ENCODE measurements at places on chromosomes 1 and 21. TPM values are rescaled to one million over a fixed set of nuclear protein-coding genes. Genes with fewer than 3 reads are reported as not detected.

Gene PUSL1
- total RNA-seq, result 59.9 TPM

Gene ADAMTSL4
- total RNA-seq, result 0.46 TPM

Gene FAM151A
- total RNA-seq, result not detected

Gene PTPRF
- total RNA-seq, result 297 TPM

Gene CSMD2
- 0.48 TPM for total RNA-seq

Gene OSBPL9
- total RNA-seq, result 85.1 TPM

Gene CFAP74
- not detected for total RNA-seq

Gene CCDC27
- not detected for total RNA-seq

Gene ALDH9A1
- total RNA-seq, result 46.8 TPM

Gene VPS72
- 83.4 TPM for total RNA-seq

Gene BGLAP
- total RNA-seq, result not detected

Gene SPOCD1
- 29.4 TPM for total RNA-seq

Gene MYOM3
- total RNA-seq, result 7.9 TPM

Gene CYP2J2
- total RNA-seq, result 1.9 TPM

GRCh38 chr1:63116016-63116415 is 206.4 kb upstream of the FOXD3 start:
- no peak for DNase-seq

- no peak for DNase-seq
Measured at GRCh38 chr1:169072945-169073725, 33.4 kb upstream of the ATP1B1 start.

- no peak for DNase-seq
Measured at GRCh38 chr1:225253173-225253572, 174.7 kb downstream of the LBR start.

DNA sequence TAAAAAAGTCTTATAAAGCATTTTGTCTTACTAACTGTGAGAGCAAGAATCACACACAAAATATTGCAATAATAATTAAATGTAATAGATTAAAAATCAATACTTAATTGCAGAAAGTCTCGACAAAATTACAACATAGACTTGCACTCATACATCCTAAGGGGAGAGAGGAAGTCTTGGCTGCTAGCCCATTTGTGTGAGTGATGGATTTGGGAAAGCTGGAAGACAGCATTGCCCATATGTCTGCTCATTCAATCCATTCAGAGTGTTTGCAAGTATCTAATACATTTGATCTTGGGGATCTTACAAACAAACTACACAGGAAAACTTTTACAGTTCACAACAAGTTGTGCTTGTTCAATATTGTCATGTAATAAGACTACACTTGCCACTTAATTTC is 140.5 kb downstream of the COL11A1 start:
- DNase-seq, result no peak

DNA sequence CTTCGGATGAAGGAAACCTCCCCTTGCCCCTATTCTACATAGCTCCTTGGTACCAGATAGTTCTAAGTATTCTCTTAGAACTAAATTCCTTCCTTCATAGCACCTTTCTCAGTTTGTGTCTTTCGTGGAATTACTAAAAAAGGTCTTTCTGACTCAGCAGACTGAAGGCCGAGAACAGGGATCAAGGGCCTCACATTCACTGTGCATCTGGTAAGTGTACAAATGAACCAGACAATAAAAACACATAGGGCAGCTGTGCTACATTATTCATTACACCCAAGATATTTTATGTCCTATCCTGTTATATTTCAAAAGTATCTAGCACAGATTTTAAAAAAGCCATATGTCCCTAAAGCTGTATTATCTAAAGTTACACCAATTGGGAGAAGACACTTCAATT is 62.9 kb upstream of the HP1BP3 start:
- no peak for DNase-seq

GRCh38 chr21:19995253-19995652 is 1003.0 kb upstream of the NCAM2 start:
- no peak for DNase-seq

- DNase-seq, result no peak
Measured at GRCh38 chr1:179586107-179586823, 5.4 kb upstream of the TDRD5 start.

GRCh38 chr1:154860156-154860870 is 9.8 kb downstream of the KCNN3 start:
- no peak for DNase-seq

DNA sequence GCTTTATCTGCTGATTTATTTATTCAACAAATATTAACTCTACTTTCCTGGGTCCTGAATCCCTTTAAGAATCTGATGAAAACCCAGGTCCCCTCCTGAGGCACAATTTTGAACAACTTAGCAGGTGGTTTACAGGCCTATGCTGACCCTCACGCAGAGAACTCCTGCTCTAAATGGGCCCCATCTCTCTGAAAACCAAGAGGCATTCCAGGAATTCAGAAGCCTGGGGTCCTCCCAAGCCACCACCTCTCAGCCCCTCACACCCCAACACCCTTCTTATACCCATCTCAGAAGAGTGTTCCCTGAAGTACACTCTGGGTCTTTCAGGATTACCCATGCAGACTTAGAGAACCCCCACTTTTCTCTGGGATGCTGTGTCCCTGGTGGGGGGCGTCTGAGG is 34.5 kb downstream of the LHX4 start:
- no peak for DNase-seq

- DNase-seq, result no peak
Measured at GRCh38 chr1:108615544-108615943, 45.3 kb downstream of the HENMT1 start.

DNA sequence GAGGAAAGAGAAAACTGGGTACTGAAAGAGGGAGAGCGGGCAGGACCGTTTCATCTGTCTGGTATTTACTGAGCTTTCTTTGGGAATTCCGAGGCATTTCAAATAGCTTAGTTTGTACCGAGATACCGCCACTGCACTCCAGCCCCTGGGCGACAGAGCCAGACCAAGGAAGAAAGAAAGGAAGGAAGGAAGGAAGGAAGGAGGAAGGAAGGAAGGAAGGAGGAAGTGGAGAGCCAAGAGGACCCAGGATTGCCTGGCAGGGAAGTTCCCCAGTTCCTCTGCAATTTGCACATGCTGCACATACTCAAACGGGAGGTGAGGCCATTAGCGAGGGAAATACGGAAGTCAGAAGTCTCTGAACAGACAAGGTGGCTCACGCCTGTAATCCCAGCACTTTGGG is 961 bp upstream of the FUCA1 start:
- no peak for DNase-seq

GRCh38 chr21:37865156-37865555 is 51.1 kb downstream of the KCNJ6 start:
- no peak for DNase-seq

- no peak for DNase-seq
Measured at GRCh38 chr1:116679828-116680628, 12.5 kb upstream of the IGSF3 start.

DNA sequence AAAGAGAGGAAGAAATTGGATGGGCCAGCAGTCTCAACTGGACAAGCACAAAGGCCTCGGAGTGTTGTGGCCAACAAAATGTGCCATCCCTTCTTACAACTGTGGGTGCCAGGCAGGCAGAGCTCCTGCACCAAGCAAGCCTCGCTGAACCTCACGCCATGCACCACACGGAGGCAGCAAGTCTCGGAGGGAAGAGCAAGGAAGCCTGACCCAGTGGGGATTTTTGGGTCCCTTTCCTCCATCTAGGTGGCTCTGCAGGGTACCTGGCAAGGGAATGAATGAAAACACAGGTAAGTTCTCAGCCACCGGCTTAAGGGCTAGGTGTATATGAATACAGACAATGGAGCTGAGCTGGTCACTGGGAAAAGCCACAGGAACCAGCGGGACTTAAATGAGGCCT is 40.8 kb downstream of the HSD3B1 start:
- DNase-seq, result no peak

- no peak for DNase-seq
Measured at GRCh38 chr21:29465546-29465945, 166.8 kb downstream of the BACH1 start.

GRCh38 chr21:39630827-39631226 is 18.1 kb downstream of the B3GALT5 start:
- no peak for DNase-seq

DNA sequence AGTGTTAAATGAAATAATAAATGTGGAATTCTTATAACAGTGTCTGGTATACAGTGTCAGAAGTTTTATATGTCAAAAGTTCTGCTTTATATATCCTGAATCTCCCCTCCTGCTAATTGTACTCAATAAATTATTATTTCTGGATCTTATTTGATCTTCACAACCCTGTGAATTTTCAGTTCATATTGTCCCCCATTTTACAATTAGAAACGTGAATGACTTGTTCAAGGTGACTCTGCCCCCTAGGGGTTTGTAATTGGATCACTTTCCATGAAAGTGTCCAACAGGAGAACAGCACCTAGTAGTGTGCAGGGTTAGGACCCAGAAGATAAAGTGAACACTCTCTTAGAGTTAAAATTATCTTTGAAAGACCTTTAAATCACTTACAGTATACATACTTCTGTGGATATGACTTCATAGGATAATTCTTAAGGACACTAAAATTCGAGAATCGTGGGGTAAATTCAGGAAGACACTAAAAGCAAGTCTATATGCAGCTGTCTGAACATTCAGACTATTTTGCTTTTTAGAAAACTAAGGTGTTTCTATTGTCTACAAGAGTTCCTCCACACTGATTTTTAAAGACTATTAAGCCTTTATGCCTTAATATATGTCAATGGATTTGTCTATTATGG is 4.5 kb upstream of the DDR2 start:
- no peak for DNase-seq

DNA sequence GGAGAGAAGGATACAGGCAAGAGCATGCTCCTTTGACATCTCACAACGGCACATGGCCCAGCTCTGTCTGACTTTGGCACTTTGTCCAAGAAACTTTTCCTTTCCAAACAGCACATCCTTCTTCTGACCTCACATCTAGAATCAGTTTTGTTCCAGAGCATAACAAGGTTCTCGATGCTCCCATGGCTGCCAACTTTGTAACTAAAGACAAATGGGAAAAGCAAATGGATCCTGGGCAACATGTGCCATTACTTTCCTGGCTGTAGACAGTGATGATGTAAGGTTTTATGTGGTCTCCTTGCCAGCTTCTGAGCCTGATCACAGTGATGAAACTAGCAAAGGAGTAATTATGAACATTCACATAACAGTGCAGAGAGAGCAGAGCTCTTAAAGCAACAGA is 171.8 kb upstream of the C1orf87 start:
- DNase-seq, result no peak

DNA sequence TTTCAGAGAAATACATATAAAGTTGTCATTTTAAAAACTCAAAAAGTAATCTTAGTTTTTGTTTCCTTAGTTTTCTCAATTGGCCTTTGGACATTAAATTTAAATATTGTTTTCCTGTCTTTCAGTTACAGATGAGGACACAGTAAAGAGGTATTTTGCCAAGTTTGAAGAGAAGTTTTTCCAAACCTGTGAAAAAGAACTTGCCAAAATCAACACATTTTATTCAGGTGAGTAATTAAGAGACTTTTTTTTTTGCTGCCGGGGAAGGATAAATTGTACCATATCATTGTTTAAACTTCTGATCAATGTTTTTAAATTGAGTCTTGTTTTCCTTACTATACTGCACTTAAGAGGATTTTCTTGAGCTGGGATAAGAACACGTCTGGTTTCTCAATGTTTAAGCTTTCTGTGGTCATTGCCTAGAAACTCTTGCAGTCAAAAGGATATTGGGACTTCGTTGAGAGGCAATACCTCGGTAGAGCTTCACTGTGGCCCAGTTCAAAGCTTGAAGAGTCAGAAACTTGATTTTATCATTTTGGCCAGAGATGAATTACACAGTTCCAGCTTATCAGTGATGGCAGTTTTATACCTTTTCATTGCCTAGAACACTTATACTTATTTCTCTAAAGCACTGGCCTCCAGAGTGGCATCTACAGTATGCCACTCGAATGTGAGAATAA is 124.9 kb upstream of the KIAA1614 start:
- no peak for DNase-seq

DNA sequence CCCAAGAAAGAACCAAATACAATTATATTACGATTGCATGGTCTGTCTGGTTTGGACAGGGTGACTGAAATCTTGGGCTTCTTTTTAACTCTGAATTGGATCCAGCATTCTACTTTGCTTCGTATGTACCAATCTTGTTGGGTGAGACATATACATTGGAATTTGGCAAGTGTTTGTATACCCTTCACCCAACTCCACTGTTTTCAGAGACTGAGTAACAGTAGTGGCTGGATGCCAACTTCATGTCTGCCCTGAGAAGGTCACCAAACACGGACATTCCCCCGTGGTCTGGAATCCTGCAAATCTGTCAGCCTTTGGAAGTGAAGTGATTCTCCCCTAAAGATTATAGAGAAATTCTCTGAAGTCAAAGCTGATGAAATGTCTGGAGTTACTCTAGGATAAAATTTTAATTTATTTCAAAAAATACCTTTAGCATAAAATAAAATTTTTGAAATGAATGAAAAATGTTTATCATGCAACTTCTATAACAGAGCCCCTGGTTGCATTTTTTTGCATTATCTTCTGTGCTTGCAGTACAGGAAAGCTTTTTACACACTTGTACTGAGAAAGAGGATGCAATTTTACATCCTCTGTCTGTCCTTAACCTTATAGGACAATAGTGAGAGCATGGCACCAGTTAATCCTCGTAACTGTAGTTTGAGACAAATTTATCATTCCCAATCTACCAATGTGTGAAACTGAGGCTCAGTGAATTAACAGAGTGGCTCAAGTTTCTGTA is 201.8 kb downstream of the DISC1 start:
- DNase-seq, result peak; percentile 96
